ENCODE measurements at places on chromosomes 1 and 21.

DNA sequence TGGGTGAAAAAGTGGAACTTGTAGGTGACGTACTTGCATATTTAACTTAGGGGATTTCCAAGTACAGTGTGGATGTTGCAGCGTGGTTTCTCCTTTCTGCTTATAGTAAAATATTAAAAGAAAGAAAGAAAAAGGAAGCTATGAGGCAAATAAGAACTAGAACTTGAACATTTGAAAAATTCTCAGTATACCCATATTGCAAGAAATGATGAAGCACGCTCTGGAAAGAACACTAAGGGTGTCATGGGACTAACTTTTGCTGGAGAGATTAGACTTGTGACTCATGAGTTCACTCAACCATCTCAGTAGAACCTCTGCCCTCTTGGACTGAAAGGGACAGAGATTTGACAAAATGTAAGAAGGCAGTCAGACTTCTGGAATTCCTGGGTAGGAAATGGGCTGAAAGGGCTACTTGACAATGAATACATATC is 704.5 kb upstream of the ADGRL4 start:
- no peak for DNase-seq

GRCh38 chr1:209862391-209863356 is 34.9 kb downstream of the UTP25 start:
- DNase-seq = no peak

- no peak for DNase-seq
Observed at GRCh38 chr1:24949331-24949881, 19.3 kb upstream of the RUNX3 start.

GRCh38 chr1:9553736-9554144 is 14.5 kb downstream of the SLC25A33 start:
- no peak for DNase-seq

GRCh38 chr1:111706921-111707320 is 32.3 kb downstream of the INKA2 start:
- no peak for DNase-seq
